ENCODE measurements at places on chromosomes 13 and 19. TPM values are rescaled to one million over a fixed set of nuclear protein-coding genes. Genes with fewer than 3 reads are reported as not detected.

DNA sequence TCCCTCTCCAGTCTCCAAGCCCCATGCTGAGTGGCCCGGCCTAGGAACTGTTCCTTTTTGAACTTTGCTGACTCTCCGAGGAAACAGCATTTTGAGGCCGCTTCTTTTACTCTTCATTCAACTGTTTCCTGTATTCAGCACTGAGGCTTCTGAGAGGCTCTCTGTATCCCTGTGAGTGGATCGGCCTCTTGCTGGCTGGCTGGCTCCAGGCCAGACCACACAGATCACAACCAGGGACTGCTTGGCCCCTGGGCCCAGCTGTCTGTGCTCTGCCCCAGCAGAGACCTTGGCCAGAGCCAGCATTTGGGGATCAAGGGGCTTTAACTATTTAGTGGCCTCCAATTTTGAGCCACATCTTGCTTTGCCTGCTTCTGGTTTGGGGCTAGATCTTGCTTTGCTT lies 75.6 kb upstream of the KL start:
- no peak for DNase-seq

GRCh38 chr19:3360421-3361383 lies 5.7 kb upstream of the NFIC start:
- DNase-seq: peak; percentile 38

GRCh38 chr13:39612023-39612637 lies 9.1 kb upstream of the LHFPL6 start:
- DNase-seq: peak; percentile 21

GRCh38 chr13:78133511-78133910 lies 214.9 kb upstream of the EDNRB start:
- DNase-seq: no peak

DNA sequence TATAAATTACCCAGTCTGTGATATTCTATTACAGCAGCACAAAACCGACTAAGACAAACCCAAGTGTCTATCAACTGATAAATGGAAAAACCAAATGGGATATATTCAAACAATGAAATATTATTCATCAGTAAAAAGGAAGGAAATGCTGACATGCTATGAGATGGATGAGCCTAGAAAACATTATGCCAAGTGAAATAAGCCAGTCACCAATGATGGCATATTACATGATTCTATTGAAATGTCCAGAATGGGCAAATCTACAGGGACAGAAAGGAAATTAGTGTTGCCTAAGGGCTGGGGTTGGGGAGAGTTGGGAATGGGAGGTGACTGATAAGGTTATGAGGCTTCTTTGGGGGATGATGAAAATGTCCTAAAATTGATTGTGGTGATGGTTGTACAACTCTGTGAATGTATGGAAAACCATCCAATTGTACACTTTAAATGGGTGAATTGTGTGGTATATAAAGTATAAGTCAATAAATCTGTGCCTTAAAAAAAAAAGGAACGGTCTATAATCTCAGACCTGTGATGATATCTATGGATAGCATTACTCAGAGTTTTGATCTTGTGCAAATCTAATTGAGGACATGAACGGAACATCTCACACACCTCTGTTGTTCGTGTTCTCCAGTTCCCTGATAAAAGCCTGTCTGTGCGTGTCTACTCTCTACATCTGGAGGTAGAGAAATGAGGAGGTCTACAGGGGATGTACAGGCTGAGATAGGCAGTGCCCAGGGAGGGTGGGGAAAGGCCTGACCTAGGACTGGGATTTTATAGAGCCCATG lies 49.0 kb downstream of the TNFRSF19 start:
- DNase-seq: no peak

DNA sequence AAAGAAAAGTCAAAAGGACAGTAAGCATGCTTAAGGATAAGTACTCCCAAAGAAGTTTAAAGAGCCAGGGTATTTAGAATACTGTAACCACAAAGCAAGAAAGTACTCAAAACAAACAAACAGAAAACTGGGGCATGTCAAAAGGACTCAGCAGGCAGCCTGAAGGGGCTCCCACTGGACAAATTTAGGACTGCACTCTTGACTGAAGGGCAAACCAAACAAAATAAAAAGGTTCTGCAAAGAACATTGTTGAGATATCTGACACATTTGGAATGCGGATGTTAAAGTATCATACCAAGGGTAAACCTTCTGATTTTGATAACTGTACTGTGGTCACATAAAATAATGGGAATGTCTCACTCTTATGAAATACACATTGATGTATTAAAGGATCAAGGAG lies 157.4 kb downstream of the TNFSF13B start:
- DNase-seq: no peak

- no peak for DNase-seq
Observed at GRCh38 chr13:51731759-51732158, 72.2 kb downstream of the DHRS12 start.

The CYP4F8 gene
- total RNA-seq: not detected

- DNase-seq: no peak
Observed at GRCh38 chr13:75372517-75372916, 109.5 kb downstream of the TBC1D4 start.

The FARP1 gene
- total RNA-seq: 0.55 TPM

DNA sequence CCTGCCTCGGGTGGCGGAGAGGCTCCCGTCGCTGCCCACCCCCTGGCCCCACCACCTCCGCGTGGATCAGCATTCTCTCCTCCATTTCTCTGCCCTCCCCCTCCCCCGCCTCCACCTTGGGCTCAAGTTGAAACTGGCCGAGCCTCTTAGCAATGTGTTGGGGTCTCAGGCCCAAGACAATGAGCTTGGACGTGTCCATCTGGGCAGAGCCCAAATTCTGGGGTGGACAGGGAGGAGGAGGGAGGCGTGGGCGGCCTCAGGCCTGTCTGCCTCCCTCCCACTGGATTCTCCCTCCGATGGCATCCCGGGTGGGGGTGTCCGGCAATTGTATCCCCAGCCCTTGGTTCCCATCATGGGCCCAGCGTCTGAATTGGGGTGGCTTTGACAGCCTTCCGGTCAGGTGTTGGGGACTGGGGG lies 1.2 kb downstream of the CELF5 start:
- DNase-seq: no peak

- peak; percentile 31 for DNase-seq
Observed at GRCh38 chr13:30978981-30979956, 46.8 kb downstream of the TEX26 start.

The CGB8 gene
- total RNA-seq: not detected

DNA sequence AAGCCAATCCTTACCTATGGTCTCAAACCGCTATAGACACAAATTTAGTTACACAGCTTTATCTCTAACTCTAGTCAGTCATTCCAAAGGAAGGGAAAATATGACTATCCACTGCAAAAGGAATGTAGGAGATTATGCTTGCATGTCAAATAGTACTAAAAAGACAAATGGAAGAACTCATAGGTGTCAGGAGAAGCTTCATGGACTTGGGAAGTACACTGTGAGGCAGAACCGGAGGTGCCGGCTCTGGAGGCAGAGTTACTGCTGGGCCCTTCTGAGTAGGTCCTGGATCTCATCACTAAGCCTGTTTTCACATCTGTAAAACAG lies 97.5 kb downstream of the FOXO1 start:
- DNase-seq: no peak

DNA sequence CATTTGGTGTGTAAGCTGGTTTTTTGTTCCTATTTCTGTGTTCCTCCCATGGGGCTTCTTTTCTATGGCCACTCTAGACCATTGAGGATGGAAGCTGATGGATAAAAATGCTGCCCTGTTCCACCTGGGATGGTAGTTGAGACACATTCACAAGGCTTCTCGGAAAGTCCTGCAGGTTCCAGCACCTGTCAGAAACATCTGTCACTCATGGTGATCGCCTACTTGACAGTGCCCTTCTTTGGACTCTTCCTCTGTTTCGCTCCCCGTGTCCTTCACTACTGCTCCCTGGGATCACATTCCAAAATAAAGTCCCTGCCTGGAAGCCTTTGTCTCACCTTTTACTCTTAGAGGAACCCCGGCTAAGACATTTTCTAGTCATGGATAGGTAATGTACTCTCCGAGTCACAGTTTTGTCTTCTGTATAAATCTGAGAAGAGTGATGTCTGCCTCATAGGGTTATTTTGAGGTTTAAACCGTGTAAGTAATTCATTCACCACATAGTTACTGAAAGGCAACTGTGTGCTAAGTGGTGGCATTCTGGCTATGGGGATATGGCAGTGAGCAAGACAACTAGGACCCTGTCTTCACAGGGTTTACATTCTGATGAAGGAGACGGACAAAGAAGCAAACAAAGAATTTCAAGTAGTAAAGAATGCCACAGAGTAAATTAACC lies 21.0 kb downstream of the UBAC2 start:
- DNase-seq: no peak

- DNase-seq: no peak
Observed at GRCh38 chr19:46844067-46844489, 6.6 kb downstream of the AP2S1 start.

DNA sequence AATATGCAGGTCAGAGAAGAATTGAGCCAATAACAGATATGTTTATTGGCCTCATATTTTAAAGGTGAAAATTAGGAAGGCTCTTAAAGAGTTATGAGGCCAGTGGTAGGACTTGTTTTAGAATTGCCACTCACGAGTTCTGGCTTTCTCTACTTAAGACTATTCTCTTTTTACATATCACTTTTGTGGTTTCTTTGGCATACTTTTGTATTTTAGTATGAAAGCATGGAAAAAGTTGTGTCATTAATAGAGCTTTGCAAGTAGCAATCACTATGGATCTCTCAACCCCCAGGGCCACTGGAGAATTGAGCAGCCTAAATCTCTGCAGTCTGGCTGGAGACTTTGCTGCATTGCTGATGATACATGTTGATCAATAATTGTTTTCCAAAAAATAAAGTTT lies 64.6 kb upstream of the SOX21 start:
- no peak for DNase-seq

DNA sequence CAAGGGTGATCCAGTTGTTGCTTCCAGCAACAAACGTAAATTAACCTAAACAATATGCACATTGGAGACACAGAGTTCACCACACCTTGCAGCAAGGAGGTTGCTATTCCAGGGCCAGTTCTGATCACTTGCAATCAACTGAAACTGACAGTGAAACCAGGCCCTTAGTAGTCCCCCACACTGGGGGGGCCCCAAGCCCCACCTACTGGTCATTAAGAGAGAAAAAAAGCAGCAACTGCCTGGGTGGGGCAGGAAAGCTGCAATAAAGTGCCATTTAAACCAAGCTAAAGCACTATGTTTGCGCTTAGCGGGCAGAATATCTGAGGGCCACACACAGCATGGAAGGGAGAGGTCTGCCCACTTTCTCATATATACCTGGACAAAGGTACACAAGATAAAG lies 51.5 kb downstream of the ATP7B start:
- no peak for DNase-seq

- DNase-seq: no peak
Observed at GRCh38 chr13:81275666-81276258, 934.8 kb upstream of the SPRY2 start.

- DNase-seq: no peak
Observed at GRCh38 chr19:2668175-2668763, 34.2 kb downstream of the GNG7 start.

The TSC22D1 gene
- total RNA-seq: 5.0 TPM

DNA sequence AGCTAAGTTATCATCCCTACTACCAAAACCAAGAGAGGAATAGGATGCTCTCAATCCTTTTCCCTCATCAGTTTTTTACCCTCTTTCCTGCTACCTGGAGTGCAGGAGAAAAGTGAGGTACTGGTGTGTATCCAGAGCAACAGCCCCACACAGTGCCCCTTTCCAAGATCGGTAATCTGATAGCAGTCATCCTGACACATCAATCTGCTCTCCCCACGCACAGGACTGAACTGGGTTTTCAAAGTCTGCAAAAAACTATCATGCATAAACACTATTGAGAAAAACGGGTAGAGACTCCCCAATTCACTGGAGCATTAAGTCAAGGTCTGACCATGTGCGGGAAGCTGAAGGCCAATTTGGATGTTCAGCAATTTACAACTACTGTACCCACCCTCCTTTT lies 284.8 kb downstream of the RBM26 start:
- DNase-seq: no peak

DNA sequence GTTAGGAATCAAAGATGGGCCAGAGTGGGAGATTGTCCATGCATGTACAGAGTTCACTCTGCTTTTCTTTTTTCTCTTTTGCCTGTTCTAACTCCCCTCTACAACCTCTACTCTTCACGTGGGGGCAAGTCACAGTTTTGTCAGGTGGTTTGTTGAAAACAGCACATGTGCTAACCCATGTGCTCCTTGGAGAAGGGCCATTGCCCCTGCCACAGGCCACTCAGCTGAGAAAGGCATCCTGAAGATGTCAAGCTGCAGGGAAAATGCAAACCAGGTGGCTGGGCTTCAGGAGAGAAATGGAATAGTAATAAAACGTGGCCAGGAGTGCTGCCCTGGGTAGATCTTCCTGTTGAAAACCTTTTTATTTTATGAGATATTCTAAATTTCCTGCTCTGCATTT lies 35.3 kb upstream of the SLC10A2 start:
- DNase-seq: no peak

- DNase-seq: no peak
Observed at GRCh38 chr13:85408415-85408814, 390.8 kb downstream of the SLITRK6 start.

GRCh38 chr19:507286-508203 lies at the start of gene TPGS1:
Gene TPGS1 (plus strand): TSS chr19:507497. CDS start chr19:507507, 10 bp downstream.
- DNase-seq: peak; percentile 73

The ANGPTL8 gene
- not detected for total RNA-seq

DNA sequence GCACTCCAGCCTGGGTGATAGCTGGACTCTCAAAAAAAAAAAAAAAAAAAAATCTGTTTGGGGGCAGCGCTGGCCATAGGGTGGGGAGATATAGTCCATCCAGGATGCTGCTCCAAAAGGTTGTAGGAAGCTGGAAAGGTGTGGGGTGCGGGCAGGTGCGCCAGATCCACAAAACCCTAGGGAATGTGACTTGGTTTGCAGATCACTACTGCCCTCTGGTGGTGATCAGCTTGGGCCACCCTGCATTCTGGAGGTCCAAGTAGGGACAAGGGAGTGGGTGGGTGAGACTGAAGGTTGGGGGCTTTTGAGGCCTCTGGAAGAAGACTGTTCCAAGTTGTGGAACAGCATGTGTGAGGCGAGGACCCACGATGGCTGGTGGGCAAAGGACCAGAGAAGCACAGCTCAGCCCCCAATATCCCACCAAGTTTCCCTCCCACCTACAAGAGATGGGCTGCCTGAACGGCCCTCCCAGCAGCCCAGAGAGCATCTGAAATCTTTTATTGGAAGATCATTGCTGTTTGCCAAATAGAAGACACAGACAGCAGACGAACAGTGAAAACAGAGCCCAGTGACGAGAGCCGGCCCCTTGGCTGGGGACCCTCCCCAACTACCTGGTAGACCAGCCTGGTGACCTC lies 10.4 kb upstream of the TYK2 start:
- DNase-seq: peak; percentile 51

- no peak for DNase-seq
Observed at GRCh38 chr13:114071410-114071809, 61.0 kb downstream of the RASA3 start.

The LHFPL6 gene
- 4.8 TPM for total RNA-seq

GRCh38 chr19:5298471-5298901 lies 42.1 kb downstream of the PTPRS start:
- DNase-seq: no peak

GRCh38 chr19:40305403-40305802 lies 20.3 kb upstream of the AKT2 start:
- peak; percentile 59 for DNase-seq

The ODAD3 gene
- total RNA-seq: 0.37 TPM

GRCh38 chr19:2795827-2796658 lies 10.7 kb downstream of the THOP1 start:
- no peak for DNase-seq

GRCh38 chr19:5690955-5691821 lies 1.1 kb downstream of the RPL36 start:
- DNase-seq: peak; percentile 31

The ZNF730 gene
- 0.37 TPM for total RNA-seq

GRCh38 chr19:39512988-39513387 lies 2.0 kb upstream of the SELENOV start:
- no peak for DNase-seq

Data from activated T-helper 2 cell treated with anti-CD3 and anti-CD28 coated beads, Interferon-gamma antibody, Interleukin-2, Interleukin-4, amounts not matched to agents 10 μg/mL and 5 μg/mL and 100 μg/mL, durations not matched to agents 14 hours and 24 hours and 36 hours (primary cell).